DND-41 (cell line): ENCODE measurements at places on chromosomes 5 and 9.

GRCh38 chr9:137476856-137477255 is 17.7 kb upstream of the NSMF start:
- DNase-seq, result no peak

GRCh38 chr9:134301387-134302129 is 24.7 kb upstream of the RXRA start:
- DNase-seq, result no peak

DNA sequence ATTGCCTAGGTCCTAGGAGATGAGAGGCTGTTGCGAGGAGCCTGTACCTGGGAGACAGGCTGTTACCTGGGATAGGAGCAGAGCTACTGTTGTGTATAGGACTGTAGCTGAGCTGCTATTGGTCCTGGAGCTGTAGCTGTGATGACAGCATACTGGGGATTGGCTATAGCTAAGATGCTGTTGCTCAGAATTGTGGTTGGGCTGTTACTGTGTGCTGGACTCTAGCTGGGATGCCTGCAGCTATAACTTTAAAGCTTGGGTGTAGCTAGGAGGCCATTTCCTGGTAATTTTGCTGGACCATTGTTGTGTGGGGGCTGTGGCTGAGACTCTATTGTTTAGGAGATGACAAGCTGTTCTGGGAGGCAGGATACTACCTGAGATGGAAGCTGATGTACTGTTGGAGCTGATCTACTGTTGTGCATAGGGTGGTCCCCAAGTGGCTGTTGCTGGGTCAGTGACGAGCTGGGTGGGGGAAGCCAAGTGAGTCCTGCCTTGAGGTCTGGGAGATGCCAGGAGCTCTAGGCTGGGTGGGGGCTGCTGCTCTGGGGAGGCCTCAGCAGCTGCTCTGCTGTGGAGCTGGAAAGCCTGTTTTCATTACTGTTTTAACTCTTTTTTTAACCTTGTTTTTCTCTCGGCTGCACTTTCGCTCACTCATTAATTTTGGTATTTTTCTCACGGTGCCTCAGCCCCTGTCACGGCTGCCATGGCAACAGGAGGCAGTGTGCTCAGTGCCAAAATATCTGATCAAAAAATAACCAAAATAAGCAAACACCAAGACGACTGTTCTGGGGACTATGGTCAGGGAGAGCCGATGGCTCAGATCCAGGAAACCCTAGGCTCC is 3.0 kb upstream of the PCDH1 start:
- DNase-seq, result no peak

DNA sequence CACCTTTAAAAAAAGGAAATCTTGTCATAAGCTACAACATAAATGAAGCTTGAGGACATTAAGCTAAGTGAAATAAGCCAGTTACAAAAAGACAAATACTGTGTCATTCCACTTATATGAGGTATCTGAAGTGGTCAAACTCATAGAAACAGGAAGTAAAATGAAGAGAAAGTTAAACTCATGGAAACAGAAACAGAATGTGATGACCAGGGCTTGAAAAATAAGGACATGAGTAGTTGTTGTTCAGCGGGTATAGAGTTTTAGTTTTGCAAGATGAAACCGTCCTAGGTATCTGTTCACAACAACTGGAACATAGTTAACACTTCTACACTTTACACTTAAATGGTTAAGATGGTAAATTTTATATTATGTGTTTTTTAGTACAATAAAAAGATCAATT is 47.8 kb upstream of the SLC1A3 start:
- DNase-seq, result no peak

- peak; percentile 5 for DNase-seq
Observed at GRCh38 chr5:115770466-115770865, 46.0 kb downstream of the CDO1 start.

GRCh38 chr5:6176102-6176693 is 202.1 kb downstream of the MED10 start:
- DNase-seq, result no peak

GRCh38 chr5:107696080-107696479 is 25.3 kb upstream of the EFNA5 start:
- DNase-seq, result no peak

DNA sequence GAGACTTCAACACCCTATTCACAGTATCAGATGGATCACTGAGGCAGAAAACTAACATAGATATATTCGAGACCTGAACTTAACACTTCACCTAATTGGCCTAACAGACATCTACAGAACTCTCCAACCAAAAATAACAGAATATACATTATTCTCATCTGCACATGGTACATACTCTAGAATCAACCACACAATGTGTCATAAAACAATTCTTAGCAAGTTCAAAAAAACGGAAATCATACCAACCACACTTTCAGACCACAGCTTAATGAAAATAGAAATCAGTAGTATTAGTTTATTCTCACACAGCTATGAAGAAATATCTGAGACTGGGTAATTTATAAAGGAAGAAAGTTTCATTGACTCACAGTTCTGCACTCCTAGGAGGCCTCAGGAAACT is 387.9 kb downstream of the DEPDC1B start:
- no peak for DNase-seq

DNA sequence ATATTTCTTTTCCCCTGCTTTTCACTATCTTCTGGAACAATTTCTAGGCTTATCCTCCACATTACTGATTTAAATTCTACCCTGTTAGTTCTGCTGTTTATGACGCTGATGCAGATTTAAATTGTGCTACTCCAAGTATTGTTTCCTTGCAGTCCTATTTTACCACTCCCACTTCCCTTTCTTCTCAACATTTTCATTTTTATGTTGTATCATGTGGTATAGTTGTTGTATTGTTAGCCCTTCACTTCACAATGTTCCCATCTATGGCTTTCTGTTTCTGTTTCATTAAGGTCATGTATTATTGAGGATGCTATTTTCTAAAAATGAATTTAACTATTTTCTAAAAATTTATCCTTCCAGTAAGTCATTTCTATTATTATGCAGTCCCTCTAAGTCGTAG is 254.4 kb downstream of the NDUFS4 start:
- DNase-seq, result no peak

- no peak for DNase-seq
Observed at GRCh38 chr5:116153687-116154174, 68.9 kb downstream of the COMMD10 start.

- no peak for DNase-seq
Observed at GRCh38 chr5:10860645-10861422, 99.8 kb upstream of the DAP start.

DNA sequence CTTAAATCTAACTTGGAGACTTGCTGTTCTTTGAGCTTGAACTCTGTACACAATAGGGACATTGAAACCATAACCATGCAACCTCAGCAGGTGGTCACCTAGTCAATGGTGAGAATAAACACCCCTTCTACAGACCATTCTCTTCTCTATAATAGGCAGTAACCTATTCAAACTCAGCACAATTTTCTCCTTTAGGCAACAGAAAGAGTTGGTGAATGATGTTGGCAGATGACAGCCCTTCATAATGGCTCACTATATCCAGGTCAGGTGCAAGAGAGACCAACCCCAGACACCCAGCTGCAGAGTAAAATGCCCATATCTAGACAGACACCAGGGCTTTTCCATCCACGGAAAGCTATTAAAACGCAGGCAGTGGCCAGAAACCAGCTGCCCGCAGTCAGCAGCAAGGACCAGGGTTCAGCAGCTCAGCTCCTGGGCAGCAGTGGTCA is 106.7 kb downstream of the SERINC5 start:
- no peak for DNase-seq

DNA sequence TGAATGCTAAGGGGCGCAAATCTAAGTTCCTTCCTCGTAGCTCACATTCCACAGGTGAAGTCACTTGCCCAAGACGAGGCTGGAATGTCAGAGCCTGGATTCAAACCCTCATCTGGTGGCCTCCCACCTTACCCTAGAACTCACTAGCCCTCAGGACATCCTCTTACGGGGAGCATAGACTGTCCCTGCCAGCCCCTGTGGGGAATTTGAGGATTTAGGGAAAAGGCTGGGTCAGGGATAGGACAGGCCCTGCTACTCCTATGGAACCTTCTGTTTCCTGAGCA is 45.0 kb downstream of the IRF1 start:
- no peak for DNase-seq

GRCh38 chr5:33892620-33893137 is 889 bp upstream of the ADAMTS12 start:
- no peak for DNase-seq

- DNase-seq, result peak; percentile 5
Observed at GRCh38 chr5:102545175-102545574, 46.4 kb upstream of the SLCO6A1 start.

DNA sequence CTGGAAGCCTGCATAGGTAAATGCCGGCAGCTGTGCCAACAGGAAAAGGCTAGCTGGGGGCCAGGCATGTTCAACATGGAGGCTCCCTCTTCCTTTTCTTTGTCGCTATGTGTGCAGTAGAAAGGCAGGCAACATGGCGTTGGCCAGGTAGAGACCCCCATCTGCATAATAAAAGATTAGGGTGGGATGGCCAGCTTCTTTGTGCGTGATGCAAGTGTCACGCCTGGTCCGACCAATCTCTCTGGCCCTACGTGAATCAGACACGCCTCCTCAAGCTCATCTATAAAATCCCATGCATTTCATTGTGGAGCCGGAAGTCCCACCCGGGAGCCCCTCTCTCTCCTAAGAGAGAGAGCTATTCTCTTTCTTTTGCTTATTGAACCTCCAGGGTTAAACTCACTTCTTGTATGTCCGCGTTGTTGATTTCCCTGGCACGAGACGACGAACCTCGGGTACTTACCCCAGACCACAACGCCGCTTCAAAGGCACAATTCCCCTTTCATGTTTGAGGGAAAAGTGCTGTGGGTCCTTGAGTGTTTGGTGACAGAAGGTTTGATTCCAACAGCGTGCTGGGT is 25.0 kb upstream of the C5orf47 start:
- DNase-seq, result peak; percentile 58

GRCh38 chr9:96430377-96430776 is 12.2 kb upstream of the ZNF367 start:
- DNase-seq, result no peak

- no peak for DNase-seq
Observed at GRCh38 chr5:114038756-114039155, 323.1 kb upstream of the KCNN2 start.

- DNase-seq, result no peak
Observed at GRCh38 chr5:174599992-174600391, 124.4 kb upstream of the MSX2 start.

- no peak for DNase-seq
Observed at GRCh38 chr9:34512131-34513078, 10.4 kb downstream of the ENHO start.

DNA sequence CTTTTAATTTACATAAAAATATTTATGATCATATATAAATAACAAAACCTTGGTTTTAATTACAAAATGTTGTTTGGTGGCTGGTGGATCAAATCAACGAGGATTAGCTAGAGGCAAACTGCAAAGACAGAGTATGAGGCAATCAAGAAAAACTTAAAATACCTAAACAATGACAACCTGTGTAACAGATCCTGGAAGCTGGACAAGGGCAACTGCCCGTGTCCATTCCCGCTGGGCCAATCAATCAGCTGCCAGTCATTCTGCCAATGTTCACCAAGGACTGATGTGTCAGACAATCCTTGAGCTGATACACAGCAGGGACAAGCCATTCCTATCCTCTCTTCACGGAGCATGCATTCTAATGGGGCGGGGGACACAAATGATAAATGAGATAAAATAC is 3.2 kb upstream of the TENT4A start:
- DNase-seq, result no peak

GRCh38 chr9:127360250-127360649 is 36.7 kb upstream of the SLC2A8 start:
- DNase-seq, result no peak

DNA sequence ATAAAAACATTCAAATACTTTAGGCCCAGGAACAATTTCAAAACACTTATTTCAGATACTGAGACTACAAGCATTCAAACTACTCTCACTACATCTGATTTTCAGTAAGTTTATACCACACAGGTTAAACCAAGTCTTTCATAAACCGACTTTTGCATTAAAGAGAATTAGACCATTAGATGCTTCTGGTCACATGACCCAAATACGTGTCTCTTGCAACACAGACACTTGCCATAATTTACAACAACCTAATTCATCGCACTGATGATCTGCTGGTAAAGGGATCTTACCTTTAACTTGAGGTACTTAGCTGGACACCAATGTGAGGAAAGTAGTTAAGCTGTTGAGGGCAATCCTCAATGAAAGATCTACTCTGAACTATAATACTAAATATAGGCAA is 3.2 kb downstream of the HNRNPH1 start:
- DNase-seq, result no peak

DNA sequence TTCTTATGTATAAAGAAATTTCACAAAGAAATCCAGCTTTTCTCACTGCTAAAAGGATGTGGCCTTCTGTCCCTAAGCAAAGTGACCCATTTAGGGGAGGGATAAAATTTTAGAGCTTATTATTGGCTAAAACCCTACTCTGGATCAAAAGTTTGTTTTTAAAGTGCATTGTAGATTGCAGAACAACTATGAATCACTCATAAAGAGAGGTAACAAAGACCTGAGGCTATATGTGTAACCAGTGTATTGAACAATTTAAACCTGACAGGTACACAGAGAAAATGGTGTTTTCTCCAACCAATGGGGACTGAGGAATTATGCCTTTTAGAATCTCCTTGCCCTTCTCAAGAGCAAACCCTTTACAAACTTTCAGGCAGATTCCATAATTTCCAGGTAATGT is 86.6 kb downstream of the MUSK start:
- DNase-seq, result no peak
